ENCODE measurements at places on chromosomes 2 and 18.

GRCh38 chr2:173972165-173972564, 7.0 kb upstream of the SP3 start:
- DNase-seq: no peak

- DNase-seq: no peak
Measured at GRCh38 chr18:79071037-79071436, 1.8 kb downstream of the ATP9B start.

DNA sequence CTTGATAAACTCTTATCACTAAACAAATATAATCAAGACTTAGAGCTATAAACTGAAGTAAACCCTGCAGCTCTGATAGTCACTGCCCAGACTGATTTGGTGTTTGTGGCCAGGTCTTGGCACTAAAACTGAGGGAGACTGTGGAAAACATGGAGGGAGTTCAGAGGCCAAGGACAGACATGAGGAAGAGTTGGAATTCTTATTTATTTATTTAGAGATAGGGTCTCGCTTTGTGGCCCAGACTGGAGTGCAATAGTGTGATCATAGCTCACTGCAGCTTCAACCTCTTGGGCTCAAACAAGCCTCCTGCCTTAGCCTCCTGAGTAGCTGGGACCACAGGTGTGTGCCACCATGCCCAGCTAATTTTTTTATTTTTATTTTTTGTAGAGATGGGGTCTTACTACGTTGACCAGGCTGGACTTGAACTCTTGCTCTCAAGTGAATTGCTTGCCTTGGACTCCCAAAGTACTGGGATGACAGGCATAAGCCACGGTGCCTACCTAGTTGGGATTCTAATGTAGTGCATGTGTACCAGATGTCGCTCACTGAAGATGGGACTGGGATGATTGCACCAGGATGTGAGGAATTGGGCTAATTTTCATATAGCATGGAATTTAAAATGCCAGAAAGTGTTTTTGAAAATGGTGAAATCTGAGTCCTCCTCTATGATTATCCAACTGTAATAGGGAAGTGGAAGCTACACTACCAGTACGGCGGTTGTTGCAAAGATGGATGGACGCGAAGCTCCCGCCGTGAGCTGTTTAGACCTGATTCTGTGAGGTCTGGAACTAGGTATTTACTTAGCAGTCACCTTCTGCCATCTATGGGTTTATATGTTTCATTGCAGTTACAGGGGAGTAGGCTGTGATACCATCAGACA, 52.7 kb upstream of the CTLA4 start:
- DNase-seq: no peak

DNA sequence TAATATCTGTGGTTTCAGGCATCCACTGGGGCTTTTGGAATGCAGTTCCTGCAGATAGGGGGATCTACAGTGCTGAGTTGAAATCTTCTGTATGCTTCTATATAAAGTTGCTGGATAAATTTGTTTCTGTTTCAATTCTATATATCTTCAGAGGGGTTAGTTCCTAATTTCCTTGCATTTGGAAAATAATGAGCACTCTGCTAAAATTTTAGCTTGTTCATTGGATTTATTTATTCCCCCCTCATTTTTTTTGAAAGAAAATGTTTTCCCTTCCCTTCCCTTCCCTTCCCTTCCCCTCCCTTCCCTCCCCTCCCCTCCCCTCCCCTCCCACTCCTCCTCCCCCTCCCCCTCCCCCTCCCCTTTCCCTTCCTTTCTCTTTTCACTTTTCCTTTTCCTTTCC, 212.3 kb downstream of the GPD2 start:
- no peak for DNase-seq

DNA sequence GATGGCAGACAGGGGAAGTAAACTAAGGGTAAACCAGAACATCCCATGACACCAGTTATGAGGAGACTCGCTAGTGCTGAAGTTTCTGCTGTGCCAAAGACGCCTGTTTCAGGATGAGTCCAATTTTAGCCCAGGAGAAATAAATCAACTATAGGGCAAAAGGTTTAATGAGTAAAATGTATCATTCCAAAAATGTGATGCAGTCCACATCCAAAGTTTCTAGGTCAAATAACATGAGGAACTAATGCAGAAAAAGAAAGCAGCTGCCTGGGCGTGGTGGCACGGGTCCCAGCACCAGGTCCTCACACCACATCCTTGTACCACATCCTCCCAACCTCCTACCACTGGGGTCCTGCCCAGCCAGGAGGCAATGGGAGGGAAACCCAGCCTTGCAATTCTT, 126.9 kb upstream of the CTAGE1 start:
- no peak for DNase-seq

- DNase-seq: no peak
Measured at GRCh38 chr2:115327061-115327460, 884.6 kb downstream of the DPP10 start.
